ENCODE measurements at places on chromosomes 7 and 10.

DNA sequence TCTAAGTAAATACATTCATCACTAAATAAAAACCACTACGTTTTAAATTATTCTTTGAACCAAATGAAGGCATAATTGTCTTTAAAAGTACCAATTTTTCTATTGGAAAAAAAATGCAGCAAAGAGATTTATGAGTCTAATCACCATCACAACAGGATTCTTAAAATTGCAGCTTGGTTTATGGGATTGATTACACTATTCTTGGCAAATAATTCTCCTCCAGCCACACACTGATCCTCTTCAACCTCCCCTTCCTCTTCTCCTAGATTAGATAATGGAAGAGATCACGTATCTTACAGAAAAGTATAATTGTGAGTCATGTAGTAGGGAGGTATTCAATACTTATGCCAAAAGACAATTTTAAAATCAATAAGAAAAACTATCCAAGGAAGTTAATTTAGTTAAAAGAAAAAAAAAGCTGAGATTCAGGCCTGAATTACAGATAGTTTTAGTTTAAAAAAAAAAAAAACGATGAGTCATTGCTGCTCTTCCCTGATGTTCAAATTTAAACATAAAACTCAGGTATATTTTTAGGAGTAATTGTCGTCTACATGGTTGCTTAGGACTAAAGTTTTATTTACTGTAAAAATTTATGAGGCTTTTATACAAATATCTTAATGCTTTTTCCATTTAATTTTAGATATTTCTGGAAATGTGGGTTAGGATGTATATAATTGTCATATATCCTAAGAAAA, 133.7 kb upstream of the CDK1 start:
- DNase-seq, result no peak

DNA sequence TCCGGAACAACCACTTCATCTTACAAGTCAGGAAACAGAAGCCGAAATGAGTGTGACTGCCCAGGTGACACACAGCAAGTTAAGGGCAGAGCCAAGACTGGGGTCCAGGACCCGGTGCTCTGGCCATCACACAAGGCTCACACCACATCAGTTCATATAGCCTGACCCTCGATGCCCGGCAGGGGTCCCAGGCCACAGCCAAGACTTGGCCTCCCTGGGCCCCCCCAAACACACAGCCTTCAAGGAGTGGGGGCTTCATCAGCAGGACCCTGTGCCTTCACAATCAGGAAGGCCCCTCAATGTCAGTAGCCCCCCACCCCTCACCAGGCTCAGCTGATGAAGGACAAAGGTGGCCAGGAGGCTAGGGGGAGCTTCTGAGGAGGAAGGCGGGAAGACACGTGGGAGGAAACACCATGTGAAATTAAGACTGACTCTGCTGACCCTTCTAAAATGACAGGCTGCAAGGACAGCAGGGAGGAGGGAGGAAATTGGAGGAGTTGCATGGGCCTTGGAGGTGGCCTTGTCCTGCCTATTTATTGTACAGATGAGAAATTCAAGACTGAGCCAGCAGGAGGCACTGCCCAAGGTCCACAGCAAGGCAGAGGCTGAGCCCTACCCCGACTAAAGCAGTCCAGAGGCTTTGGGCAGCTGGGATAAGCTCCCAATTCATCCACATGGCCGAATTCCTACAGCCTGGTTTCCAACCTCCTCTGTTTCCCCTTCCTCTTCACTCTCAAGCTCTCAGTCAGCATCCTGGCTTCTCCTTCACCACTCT, 216.1 kb upstream of the ZMIZ1 start:
- no peak for DNase-seq

DNA sequence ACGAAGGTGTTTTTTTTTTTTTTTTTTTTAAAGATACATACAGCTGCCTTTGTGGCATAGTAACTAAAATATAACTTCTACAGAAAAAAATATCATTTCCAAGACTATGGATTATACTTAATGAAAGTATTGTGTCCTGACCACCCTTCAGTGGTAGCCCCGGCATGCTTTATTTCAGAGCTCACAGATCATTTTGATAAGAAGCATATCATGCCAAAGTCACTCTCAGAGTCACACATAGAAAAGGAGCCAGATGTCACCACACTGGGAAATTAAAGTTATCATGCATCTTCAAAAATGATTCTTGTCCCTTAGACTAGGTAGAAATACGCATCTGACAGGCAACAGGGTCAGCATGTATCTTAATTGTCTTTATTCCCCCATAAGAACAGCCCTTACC, 3.0 kb downstream of the ADARB2 start:
- DNase-seq, result no peak

DNA sequence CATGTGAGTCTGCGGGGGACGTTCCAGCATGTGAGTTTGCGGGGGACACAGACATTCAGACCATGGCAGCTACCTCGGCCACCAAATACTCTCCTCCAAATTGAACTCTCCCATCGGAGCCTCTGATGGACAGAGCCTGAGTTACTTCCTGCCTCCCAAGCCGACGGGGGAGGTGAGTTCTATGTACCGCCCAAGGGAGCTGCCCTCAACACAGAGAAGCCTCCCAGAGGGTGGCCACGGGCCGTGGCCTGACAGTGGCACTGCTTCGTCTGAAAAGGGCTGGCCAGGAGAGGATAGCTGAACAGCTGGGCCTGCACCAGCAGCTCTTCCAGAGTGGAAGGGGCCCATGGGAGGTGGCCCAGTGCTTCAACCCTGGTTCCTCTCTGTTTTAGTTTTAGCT, 274.5 kb upstream of the PPP2R2D start:
- no peak for DNase-seq

DNA sequence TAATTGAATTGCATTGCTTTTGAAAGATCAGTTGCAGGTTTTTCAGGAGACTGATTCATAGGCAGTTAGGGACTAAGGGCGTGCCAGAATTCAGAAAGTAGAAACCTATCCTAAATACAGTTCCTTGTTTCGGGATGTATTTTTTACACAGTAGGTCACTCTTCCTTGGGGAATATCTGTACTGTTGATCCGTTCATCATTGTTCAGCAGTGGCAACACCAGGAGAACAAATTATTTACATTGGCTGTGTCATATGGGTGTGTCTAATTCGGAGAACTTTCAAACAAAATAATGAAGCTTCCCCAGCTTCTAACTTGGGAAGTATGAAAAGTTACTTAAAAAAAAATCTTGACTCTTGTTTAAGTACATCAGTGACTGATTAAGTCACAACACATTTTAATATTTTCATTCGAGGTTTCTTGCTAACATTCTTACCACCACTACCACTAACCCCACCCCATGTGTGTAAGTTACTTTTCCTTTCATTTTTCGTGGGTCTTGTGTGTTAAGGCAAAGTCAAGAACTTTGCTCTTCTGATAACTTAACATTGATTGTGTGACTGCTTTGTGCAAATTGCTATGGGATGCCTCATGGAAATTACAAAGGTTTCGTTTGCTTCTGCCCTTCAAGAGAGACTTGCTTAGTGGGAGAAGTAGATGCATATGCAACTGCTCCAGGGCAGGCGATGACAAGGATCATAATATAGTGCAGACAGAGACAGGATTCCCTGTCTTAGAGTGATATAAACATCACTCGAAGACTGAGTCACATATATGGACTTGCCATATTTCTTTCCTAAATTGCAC, 43.8 kb upstream of the RPA3 start:
- DNase-seq, result no peak

- DNase-seq, result no peak
Measured at GRCh38 chr10:33279276-33279675, 55.2 kb downstream of the NRP1 start.

DNA sequence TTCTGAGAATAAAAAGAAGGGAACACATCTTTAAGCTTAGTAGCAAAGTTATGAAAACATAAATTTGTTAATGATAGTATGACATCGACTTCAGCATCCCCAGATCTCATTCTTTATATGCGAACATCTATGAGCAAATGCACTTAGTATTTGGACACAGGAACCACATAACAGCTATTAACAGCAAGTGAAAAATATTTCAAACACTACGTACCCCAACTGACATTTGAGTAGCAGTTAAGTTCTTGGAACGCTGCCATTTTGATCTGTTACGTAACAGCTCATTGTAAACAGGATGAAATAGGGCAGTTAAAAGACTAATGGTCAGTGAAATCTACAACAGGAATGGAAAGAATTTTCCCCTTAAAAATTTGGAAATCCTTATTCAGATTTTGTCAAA, 428.9 kb downstream of the TNS3 start:
- DNase-seq, result no peak

- no peak for DNase-seq
Measured at GRCh38 chr10:112775381-112775780, 174.7 kb upstream of the TCF7L2 start.

DNA sequence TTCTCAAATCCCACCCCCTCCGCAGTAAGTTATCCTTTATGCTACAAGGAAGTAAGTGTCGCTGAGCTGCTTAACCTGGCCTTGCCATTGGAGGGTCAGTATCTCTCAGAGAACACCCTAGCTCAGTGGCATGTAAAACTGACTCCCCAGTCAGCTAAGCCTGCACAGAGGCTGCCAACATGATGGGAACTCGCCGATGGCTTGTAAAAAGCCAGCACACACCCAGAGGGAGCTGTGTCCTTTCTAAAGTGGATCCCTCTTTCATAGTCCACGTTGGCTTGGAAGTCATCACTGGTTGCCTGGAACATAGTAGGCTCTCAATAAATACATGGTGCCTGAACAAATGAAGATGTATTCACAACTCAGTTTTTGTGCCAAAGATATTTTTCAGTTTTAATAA, 249.1 kb upstream of the YAE1 start:
- DNase-seq, result no peak

- DNase-seq, result no peak
Measured at GRCh38 chr7:2437136-2437535, 33.7 kb downstream of the CHST12 start.

DNA sequence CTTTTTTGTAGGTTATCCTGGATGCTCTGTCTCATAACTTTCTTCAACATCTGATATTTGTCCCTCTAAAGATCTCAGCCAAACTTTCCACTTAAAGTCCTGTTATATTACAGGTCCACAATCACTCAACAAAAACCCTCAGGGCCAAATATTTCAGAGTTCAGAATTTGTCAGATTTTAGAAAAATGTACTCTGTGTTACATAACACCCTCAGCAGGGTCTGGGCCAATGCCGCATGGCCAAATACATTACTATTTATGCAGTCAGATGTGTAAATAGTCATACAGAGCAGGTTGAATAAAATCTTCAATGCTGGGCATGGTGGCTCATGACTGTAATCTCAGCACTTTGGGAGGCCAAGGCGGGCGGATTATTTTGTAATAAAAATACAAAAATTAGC, 11.5 kb downstream of the RAB19 start:
- DNase-seq, result no peak

DNA sequence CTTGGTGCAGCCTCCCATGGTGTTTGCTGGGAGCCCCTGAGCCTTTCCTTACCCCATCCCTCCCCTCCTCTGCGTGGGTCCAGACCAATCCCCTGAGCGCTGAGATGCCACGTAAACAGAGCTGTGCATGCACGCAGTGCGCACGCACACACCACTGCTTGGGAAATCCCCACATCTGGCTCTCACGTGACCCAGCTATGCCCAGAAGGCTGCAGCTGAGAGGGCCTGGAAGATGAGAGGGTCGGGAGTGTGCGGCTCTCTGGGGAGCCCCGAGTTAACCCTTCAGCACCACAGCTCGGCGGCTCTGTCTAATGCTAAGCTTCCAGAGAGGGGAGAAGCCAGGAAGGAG, 177.2 kb downstream of the SH3PXD2A start:
- DNase-seq, result no peak

- no peak for DNase-seq
Measured at GRCh38 chr7:148916186-148916585, 32.1 kb upstream of the EZH2 start.

DNA sequence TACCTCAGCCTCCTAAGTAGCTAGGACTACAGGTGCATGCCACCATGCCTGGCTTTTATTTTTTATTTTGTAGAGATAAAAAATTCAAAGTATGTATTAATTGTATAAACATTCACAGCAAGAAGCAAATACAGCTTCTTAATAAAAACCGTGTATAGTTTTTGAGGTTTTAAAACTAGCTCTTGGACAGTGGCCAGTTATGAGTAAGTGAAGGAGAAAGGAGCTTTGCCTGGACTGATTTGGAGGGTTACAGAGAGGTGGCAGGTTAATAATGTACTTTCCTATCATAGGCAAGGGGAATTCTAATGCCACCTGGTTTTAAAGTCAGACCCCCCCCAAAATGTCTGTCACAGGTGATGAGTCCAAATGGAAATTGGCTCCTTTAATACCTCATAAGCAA, 43.4 kb downstream of the ZNRF2 start:
- DNase-seq, result no peak

DNA sequence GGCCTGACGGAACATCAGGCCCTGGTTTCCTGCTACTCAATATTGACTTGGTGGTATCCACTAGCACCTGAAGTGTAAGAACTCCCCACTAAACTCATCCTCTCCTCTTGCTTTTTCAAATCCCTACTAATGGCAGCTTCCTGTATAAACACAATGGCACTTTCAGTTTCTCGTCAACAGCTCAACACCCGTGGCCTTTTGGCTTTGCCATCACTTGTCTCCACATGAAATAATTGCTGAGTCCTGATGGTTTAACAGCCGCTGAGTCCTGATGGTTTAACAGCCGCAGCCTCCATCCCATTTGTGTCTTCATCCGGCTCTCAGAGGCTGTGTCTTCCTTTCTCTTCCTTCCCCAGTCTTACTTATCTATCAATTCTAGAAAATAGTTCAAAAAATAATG, 261.4 kb upstream of the PITRM1 start:
- DNase-seq, result no peak

- DNase-seq, result no peak
Measured at GRCh38 chr7:144398911-144399310, 4.6 kb downstream of the NOBOX start.

- no peak for DNase-seq
Measured at GRCh38 chr10:1535301-1535965, 201.9 kb downstream of the ADARB2 start.

DNA sequence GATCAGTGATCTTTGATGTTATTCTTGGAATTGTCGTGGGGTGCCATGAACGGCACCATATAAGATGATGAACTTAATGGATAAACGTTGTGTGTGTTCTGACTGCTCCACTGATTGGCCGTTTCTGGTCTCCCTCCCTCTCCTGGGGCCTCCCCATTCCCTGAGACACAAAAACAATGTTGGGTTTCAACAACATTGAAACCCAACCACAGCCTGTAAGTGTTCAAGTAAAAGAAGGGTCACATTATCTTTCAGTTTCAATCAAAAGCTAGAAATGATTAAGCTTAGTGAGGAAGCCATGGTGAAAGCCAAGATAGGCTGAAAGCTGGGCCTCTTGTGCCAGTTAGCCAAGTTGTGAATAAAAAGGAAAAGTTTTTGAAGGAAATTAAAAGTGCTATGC, 19.5 kb downstream of the EN2 start:
- DNase-seq, result no peak

GRCh38 chr7:133794479-133794878, 332.7 kb upstream of the LRGUK start:
- no peak for DNase-seq
